Stimulated activated CD4-positive, alpha-beta T cell treated with anti-CD3 and anti-CD28 coated beads, Interleukin-12 subunit alpha, Interleukin-12 subunit beta, amount 100 ng/mL, for 24 hours (primary cell): ENCODE measurements at places on chromosomes 7 and 10.

DNA sequence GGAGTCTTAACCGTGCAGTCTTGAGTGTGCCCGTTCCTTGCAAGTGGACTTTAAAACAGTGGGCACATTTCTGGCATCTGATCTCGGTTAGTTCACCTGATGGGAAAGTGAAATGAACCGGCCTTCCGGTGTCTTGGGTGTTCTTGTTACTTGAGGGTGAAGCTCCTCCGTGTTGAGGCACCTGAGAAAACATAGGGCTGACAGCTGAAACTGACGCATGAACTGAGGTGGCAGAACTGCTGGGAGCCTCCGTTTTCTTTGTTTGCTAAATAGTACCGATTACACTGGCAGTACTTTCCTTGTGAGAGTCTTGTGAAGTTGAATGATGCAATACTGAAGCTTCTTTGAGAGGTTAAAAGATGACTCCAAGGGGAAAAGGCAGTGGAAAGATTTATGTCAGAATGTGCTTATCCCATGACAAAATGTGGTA lies 62.8 kb upstream of the SAMD8 start:
- no peak for DNase-seq

DNA sequence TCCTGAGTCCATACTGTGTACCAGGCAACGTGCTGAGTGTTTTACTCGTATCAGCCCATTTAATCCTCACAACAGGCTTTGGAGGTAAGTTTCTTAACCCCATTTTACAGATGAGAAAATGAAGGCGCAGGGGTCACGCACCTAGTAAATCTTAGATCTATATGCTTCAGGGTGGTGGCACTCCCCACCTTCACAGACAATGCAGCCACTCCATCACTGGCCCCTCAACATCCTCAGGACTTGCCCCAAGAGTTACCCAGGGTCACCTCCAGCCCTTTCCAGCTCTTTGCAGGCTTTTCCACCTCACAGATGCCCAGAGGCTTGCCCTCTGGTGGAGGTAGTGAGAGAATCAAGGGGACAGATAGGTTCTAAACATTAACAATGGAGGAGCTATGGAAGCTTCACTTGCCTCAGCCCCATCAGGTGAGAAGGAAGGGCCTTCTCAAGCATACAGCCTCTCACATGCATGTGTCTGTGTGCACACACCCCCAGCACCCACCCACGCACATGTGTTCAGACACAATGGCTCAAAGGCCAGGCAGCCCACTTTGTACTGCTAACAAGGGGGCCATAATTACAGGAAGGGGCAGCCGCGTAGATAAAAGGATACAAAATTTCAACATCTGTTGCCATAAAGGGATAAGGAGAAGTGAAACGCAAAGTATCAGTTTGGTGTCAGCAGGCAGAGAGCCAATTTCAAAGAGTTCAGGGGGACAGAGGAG lies 29.1 kb downstream of the DPCD start:
- DNase-seq = no peak

DNA sequence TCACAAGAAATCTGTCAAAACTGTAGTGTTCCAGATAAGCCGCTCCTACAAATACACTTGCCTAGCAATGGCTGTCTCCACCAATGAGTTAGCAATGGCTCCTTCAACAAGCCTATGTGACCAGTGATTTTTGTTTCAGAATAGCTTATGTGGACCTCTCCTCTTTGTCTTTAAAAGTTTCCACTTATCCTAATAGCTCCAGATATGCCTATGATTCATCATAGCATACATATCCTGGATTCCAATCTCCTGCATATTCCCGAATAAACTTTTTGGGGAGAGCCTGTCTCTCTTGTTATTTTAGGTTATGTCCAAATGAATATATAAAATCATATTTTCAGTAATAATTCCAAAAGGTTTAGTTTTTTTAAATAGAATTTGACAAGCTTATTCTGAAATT lies 510.6 kb downstream of the ARL4A start:
- no peak for DNase-seq

DNA sequence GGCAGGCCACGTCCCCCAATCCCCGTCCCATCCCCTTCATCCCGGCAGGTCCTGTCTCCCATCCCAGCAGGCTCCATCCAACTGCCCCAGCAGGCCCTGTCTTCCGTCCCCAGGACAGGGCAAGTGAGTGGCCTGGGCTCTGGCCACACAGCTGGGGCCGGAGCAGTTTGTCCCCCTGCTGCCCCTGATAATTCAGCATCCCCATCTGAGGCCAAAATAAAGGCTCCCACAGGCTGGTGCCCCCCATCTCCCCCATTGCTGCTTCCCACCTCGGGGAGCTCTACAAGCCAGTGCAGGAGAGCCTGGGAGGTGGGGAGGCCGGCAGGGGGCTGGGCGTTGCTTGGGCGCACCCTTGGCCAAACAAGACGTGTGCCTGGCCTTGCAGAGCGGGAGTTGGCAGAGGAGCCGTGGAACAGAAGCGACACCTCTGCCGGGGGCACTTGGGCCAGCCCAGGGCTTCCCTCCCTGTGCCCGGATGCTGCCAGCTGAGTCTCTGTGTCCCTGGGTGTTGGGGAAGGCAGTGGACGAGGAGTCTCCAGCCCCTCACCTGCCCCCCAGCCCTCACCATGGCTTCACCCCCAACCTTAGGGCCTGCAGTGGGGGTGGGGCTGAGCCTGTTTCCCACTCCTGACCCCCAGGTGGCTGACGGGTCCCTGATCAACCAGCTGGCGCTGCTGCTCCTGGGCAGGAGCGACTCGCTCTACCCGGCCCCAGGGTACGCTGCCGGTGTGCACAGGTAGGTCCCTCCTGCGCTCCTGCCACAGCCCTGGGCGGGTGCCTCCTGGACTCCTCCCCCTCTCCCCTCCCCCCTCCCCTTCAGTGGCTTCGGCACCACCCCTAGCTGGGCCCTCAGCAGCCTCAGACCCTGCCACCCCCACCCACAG lies 14.0 kb downstream of the AP5Z1 start:
- DNase-seq = no peak

GRCh38 chr7:45869426-45869825 lies 3.5 kb downstream of the CCDC201 start:
- no peak for DNase-seq

GRCh38 chr7:106357675-106358074 lies 72.9 kb upstream of the NAMPT start:
- no peak for DNase-seq

DNA sequence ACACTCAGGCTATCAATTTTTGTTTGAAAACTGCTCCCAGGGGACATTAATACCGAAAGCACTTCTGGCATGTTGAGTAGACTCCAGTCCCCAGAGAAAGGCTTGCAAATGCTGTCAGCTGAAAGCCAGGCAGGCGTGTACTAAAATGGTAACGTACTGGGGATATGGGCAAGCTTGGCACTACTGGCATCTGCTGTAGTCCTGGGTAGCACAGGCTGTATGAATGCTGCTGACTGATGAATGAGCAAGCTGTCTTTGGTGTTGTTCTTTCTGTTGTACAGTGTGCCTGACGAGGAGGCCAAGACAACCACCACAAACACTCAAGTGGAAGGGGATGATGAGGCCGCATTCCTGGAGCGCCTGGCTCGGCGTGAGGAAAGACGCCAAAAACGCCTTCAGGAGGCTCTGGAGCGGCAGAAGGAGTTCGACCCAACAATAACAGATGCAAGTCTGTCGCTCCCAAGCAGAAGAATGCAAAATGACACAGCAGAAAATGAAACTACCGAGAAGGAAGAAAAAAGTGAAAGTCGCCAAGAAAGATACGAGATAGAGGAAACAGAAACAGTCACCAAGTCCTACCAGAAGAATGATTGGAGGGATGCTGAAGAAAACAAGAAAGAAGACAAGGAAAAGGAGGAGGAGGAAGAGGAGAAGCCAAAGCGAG lies 53.5 kb upstream of the AGBL3 start:
- no peak for DNase-seq

- DNase-seq = no peak
Observed at GRCh38 chr10:77795426-77796055, 131.0 kb downstream of the DLG5 start.

DNA sequence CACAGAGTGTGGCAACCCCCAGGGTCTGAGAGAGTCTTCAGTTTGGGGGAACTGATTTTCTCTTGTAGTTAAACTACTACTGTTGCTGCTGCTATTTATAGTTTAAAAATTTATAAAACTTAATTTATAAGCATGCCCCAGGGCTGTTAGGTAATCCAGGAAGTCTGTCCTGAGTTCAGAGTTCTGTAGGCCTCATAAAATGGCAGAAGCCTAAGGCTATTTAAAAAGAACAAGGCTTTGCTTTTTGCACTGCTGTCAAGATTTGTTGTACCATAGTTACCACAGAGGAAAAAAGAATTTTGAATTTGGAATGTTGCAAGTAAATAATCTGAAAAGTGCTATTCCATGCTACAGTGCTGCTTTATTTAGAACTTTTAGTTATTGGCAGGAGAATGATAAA lies 66.1 kb downstream of the AGK start:
- DNase-seq = no peak

- no peak for DNase-seq
Observed at GRCh38 chr10:43116596-43116995, 21.6 kb upstream of the CSGALNACT2 start.

- DNase-seq = no peak
Observed at GRCh38 chr10:91891125-91892001, 17.9 kb downstream of the FGFBP3 start.

DNA sequence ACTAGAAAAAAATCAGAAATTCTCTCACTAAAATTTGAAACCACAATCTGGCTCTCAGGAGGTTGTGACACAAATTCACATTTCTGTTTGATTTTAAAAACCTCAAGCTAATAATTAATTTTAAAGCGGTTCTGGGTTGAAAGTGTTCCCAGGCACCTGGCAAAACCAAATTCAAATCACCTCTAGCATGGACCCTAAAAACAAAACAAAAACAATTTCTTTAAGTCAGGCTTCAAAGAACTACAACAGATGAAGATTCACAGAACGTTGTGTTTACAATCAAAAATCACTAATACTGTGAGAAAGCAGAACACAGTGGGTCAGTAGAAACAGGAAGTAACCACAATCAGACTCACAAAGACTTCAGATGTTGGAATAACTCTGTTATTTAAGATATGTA lies 7.2 kb upstream of the RELN start:
- DNase-seq = no peak

- no peak for DNase-seq
Observed at GRCh38 chr10:33133557-33133956, 175.5 kb upstream of the ITGB1 start.

DNA sequence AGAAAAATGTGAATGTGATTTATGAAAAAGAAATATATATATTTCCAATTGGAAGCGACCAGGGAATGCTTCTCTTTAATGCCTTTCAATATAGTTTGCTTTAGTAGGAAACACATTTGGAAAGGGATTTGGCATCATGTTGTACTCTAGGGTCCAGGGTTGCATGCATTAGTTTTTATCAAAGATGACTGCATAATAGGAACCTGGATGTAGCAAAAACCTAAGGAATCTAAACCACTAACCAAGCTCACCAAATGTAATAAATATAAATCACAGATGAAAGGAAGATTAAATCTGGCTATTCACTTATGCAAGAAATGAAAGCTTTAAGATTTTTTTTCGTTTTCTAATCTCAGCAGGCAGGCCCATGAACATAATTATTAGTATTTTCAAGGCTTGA lies 120.0 kb downstream of the ATXN7L1 start:
- DNase-seq = no peak
